ENCODE measurements at places on chromosomes 12 and 14. TPM values are rescaled to one million over a fixed set of nuclear protein-coding genes. Genes with fewer than 3 reads are reported as not detected.

GRCh38 chr14:68539241-68539737 lies 253.6 kb downstream of the ZFP36L1 start:
- no peaks in the 10 kb centered on the region for H3K36me3 ChIP-seq
- no peaks in the 10 kb centered on the region for H3K4me1 ChIP-seq

TPPP2 gene
- 0.24 TPM for total RNA-seq

DNA sequence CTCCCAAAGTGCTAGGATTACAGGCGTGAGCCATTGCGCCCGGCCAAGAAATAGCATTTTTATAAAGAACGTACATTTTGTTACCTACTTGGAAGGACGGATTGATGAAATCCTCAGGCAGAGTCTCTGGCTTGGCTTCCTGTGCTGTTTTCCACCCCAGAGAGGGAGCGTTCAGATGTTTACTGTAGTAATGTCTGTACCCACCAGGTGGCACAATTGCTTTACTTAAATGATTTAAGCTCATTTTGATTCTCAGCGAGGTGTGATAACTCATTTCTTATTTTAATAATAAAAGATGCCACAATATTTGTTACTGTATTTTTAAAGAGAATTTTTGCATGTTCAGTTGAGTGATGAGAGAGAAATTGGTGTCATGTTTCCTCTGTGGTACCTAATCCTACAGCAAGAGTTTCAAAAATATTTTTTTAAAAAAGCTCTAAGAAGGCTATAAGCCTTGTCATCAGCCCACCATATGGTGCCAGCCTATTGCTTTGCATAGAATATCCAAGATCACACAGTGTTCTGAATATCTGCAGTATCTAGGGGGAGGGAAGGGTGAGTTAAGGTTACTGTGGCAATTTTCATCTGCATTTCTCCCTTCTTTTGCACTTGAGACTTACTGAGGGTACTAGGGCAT lies 82.6 kb upstream of the TRAF3 start:
- no peaks in the 10 kb centered on the region for H3K4me1 ChIP-seq
- H3K27ac ChIP-seq = no peak overlapping the region
- peak; percentile 60 for DNase-seq
- no peaks in the 10 kb centered on the region for H3K27me3 ChIP-seq
- H3K4me3 ChIP-seq = no peak overlapping the region

FAM181A gene
- total RNA-seq = not detected

TC2N gene
- 6.5 TPM for total RNA-seq

- H3K27ac ChIP-seq = no peak overlapping the region
- DNase-seq = no peak
- H3K4me1 ChIP-seq = no peaks in the 10 kb centered on the region
- H3K27me3 ChIP-seq = no peaks in the 10 kb centered on the region
Observed at GRCh38 chr14:83632375-83632774, 1897.6 kb upstream of the FLRT2 start.

- no peaks in the 10 kb centered on the region for H3K36me3 ChIP-seq
- H3K27ac ChIP-seq = no peak overlapping the region
- H3K4me1 ChIP-seq = no peaks in the 10 kb centered on the region
- no peak overlapping the region for H3K4me3 ChIP-seq
Observed at GRCh38 chr12:30739020-30739419, 15.7 kb downstream of the CAPRIN2 start.

DNA sequence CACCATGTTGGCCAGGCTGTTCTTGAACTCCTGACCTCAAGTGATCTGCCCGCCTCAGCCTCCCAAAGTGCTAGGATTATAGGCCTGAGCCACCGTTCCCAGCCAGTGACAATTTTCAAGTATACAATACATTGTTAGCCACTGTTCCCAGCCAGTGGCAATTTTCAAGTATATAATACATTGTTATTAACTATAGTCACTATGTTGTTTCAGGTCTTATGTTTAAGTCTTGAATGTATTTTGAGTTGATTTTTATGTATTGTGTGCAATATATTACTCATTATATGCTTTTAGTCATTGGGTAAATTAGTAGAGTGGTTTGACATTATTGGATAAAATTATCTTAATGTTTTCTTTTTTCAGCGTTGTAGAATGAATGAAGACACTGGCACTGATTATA lies 13.0 kb upstream of the ZNF410 start:
- no peak overlapping the region for H3K27ac ChIP-seq
- DNase-seq = no peak
- peaks cover 2% of the 10 kb centered on the region for H3K36me3 ChIP-seq
- no peak overlapping the region for H3K4me3 ChIP-seq
- no peaks in the 10 kb centered on the region for H3K4me1 ChIP-seq

DNA sequence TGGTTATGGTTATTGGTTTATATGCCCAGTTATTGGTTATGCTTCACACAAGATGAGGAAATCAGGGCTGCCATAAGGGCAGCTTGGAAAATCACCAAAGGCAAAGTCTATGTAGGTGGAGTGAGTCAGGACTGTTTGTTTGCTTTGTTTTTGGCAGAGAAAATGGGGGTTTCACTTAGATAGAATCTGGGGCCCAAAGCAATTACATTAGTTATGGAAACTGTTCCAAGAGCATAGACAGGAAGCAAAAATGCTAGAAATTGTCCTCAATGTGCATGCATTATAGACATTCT lies 2.2 kb downstream of the VAMP1 start:
- no peak for DNase-seq
- H3K4me1 ChIP-seq = no peaks in the 10 kb centered on the region
- H3K27ac ChIP-seq = peak overlapping the region; percentile 80
- no peaks in the 10 kb centered on the region for H3K36me3 ChIP-seq
- no peaks in the 10 kb centered on the region for H3K27me3 ChIP-seq

RNF212B gene
- not detected for total RNA-seq

KCNMB4 gene
- total RNA-seq = 0.37 TPM

NEUROD4 gene
- total RNA-seq = not detected

SLC7A7 gene
- total RNA-seq = 11.4 TPM

SSTR1 gene
- total RNA-seq = 3.5 TPM

APAF1 gene
- 9.8 TPM for total RNA-seq

CLECL1 gene
- total RNA-seq = 0.60 TPM

GRCh38 chr14:95480109-95480886 lies 36.2 kb downstream of the SYNE3 start:
- no peak overlapping the region for H3K27ac ChIP-seq
- no peaks in the 10 kb centered on the region for H3K36me3 ChIP-seq
- H3K27me3 ChIP-seq = no peaks in the 10 kb centered on the region
- peaks cover 24% of the 10 kb centered on the region for H3K4me1 ChIP-seq

- DNase-seq = no peak
- no peak overlapping the region for H3K4me3 ChIP-seq
- H3K36me3 ChIP-seq = no peaks in the 10 kb centered on the region
Observed at GRCh38 chr14:95235351-95235750, 78.0 kb upstream of the DICER1 start.

ERBB3 gene
- total RNA-seq = 80.2 TPM

- H3K27me3 ChIP-seq = no peaks in the 10 kb centered on the region
- no peak overlapping the region for H3K4me3 ChIP-seq
- H3K36me3 ChIP-seq = no peaks in the 10 kb centered on the region
- H3K27ac ChIP-seq = no peak overlapping the region
- DNase-seq = no peak
Observed at GRCh38 chr14:103854017-103854808, 6.8 kb upstream of the PPP1R13B start.

DUSP16 gene
- total RNA-seq = 47.7 TPM

- H3K36me3 ChIP-seq = no peaks in the 10 kb centered on the region
- no peaks in the 10 kb centered on the region for H3K27me3 ChIP-seq
- no peak for DNase-seq
- H3K27ac ChIP-seq = no peak overlapping the region
- H3K4me3 ChIP-seq = no peak overlapping the region
Observed at GRCh38 chr12:57047981-57048380, 1.9 kb downstream of the MYO1A start.

OR5AU1 gene
- total RNA-seq = not detected

NID2 gene
- total RNA-seq = 12.9 TPM

DNA sequence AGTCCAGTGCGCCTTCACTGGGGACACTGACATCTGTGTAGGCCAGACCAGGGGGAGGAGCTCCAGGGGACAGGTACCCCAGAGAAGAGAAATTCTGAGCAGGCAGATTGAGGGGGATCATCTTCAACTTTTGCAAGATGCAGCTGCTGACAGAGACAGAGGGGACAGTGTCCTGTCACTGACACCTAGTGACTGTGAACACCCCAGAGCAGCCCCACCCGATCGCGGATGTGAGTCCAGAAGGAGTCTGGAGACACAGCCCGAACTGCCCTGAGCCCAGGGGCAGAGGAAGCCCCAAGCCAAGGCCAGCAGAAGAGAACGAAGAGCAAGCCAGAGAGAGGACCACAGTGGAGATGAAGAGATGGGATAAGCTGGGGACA lies 21.7 kb upstream of the LRTM2 start:
- H3K4me1 ChIP-seq = no peaks in the 10 kb centered on the region
- no peak overlapping the region for H3K27ac ChIP-seq
- no peak overlapping the region for H3K4me3 ChIP-seq

MYH6 gene
- total RNA-seq = 0.13 TPM
